CD4-positive, alpha-beta T cell (primary cell): ENCODE measurements at places on chromosomes 2 and 18.

DNA sequence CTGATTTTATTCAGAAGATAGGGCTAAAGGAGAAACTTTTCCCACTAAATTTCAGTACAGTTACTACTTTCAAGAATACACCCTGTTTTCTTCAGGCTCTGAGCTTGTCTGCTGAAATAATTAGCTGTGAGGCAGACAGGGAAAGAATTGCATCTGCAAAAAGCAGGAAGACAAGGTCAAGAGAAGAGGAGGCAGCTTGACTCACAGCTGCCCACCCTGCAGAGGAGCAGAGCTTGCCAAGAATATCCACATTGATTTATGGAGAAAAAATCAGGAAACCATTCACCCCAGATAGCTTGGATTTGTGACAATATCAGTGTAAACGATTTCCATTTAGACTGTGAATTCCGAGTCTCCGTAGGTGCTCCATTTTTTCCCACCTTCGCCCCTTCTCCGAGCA lies 49.0 kb downstream of the ACTR2 start:
- no peak for DNase-seq

- DNase-seq, result no peak
Observed at GRCh38 chr2:104538077-104538476, 315.8 kb upstream of the POU3F3 start.

DNA sequence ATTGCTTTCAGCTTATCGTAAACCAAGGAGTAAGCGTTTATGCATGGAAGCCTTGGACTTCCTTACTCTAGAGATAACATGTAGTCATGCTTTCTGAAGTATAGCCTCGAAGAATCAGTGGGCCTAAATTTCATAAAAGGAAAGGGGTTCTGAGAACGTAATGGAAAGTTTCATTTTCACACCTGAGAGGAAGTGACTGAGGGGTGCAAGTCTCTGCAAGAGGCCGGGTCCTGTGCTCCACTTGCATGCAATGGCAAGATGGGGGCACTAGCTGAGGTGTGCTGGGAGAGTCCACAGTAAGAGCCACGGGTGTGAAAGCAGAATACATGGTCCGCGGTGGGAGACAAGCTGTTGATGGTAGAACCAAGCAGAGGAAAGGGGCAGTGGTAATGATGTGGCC lies 36.5 kb upstream of the C1D start:
- no peak for DNase-seq

DNA sequence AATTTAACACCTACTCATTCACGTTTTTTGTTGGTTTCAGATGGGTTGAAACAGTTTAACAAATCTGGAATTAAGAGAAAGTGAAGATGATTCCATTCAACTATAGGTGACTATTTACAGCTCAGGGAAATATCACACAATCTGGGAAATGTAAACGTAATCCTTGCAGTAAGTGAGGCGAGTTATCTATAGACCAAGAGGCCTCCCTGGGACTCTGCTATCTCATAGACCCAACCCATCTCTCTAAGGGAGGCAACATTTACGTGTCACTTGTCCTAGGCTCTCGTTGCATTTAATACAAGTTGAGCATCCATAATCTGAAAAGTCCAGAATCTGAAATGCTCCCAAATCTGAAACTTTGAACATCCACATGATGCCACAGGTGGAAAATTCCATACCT lies 2.0 kb upstream of the MOB4 start:
- DNase-seq, result no peak

- DNase-seq, result no peak
Observed at GRCh38 chr2:204437408-204437807, 107.9 kb upstream of the PARD3B start.
